ENCODE measurements at places on chromosomes 3 and 15.

- DNase-seq: peak; percentile 72
Observed at GRCh38 chr15:76139368-76140073, 79.7 kb downstream of the TMEM266 start.

GRCh38 chr3:98824256-98824655 is 61.1 kb downstream of the ST3GAL6 start:
- no peak for DNase-seq

- DNase-seq: no peak
Observed at GRCh38 chr15:91936927-91937326, 83.4 kb downstream of the SLCO3A1 start.

DNA sequence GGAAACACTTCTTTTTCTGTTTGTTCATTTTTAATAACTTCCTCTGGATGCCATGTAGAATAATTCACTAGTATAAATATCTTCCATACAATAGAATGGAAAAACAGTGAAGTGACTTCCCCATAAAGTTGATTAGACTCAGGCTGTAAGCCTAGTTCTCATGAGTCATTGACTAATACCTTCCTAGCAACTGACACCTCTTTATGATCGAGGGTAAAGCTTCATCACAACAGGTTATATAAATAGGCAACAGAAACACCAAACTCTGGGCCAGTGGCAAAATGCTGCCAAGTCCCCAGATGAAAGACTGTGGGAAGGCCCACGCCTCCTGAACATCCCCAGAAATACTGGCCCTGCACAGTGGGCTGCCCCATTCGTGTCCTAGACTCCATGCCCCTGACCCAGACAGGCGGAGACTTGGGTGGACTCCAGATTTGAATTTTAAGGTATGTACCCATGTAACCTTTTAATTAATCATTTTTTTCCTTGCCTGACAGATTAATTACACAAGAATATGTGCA is 71.3 kb upstream of the TBC1D23 start:
- no peak for DNase-seq

Measured in stimulated activated CD4-positive, alpha-beta T cell treated with anti-CD3 and anti-CD28 coated beads, Interleukin-4, amount 100 ng/mL, for 1 hour (primary cell).